ENCODE measurements at places on chromosomes 3 and 15. TPM values are rescaled to one million over a fixed set of nuclear protein-coding genes. Genes with fewer than 3 reads are reported as not detected.
A peak's percentile ranks its signal among the peaks of the same experiment; 100 is the strongest.

DNA sequence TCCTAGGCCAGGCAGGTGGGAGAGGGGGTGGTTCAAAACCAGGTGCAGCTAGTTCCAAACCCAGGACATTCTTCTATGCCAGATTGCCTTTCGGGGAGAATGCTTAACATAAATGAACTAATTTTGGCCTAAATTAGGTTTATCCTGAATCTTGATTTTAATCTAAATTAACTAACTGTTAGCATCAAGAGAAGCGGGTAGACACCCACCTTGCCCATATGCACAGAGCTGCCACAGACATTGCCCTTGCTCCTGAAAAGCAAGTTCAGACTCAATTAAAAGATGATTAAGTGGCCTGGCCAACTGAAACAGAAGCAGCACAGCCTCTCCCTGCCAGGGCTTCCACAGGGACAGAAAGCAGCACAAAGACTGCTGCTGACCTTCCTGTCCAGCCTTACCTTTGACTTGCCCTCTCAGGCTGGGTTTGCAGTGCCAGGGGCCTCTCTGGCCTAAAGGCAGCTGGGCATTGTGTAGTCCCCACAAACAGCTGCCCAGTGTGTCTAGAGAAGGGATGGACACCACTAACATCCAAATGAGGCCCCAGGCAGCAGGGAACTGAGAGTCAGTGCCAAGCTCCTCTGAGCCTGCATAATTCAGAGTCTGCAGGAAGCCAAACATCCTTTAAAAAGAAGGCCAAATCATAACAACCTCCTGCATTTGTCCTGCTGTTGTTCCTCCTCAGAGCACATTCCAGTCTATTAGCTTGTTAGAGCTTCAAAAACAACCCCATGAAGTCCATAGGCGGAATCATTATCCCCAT is 15.4 kb upstream of the OXTR start:
- DNase-seq, result no peak

DNA sequence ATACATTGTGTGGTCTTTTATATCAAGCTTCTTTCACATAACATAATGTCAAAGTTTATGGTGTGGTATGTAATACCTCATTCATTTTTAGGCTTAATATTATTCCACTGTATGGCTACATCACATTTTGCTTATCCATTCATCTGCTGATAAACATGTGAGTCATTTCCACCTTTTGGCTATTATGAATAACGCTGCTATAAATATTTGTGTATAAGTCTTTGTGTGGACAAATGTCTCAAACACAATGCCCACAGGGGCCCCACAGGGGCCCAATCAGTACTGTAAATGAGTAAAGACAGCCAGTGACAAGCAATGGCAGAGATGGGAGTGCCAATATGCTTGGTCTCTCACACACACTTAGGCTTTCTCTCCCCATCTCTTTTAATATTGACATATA is 54.2 kb downstream of the PIK3R4 start:
- DNase-seq, result no peak

GRCh38 chr15:94494732-94495131 is 263.4 kb downstream of the MCTP2 start:
- no peak for DNase-seq

- DNase-seq, result no peak
Measured at GRCh38 chr3:13561967-13562366, 13.0 kb downstream of the FBLN2 start.

DNA sequence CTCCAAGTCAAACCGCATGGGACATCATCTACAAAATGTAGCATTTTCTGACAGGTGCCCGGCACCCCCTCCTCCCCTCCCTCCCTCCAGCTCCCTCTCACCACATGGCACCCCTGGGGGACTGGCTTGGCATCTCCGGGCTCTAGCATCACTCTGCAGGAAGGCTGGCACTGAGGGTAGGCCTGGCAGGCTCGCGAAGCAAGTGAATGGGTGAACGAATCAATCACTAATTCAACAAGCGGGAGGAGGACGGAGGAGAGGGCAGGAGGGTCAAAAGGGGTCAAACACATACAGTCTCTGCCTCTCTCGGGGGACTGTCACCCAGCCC is 155.7 kb downstream of the NUP210 start:
- DNase-seq, result no peak

DNA sequence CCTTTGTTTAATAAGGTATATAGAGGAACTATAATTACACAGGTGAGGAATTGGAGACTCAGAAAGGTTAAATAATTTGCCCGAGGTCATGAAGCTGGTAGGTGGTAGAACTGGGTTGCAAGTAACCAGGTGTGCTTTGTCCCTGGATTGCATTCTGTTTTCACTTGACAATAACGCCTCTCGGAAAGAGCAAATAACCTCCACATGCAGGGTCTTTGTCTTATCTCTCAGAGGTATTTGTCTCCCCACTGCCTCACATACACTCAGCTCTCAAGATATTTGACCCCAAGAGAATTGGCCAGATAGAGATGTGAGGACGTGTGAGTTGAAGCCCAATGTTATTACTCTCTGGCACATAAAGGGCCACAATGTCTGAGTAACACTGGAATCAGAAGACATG is 320.9 kb upstream of the ONECUT1 start:
- DNase-seq, result no peak

The SLC22A13 gene
- total RNA-seq, result 0.26 TPM

The CHRNB4 gene
- total RNA-seq, result not detected

DNA sequence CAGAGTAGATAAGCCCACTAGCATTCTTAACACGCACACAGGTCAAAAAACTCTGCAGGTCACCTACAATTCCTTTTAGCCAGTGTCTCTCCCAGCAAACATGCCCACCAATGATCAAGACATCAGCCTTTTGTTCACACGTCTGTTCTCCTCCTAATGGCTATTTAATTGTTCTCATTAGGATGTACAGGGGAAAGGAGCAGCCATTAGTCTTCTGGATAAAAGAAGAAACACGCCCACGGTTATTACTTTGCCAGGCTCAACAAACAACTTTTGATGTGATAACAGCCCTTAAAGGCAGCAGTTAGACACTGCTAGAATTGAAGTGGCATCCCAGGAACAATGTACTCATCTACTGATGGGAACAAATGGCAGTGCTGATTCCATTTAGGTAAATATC is 108.8 kb downstream of the NTRK3 start:
- DNase-seq, result no peak

- DNase-seq, result peak; percentile 37
Measured at GRCh38 chr3:57078635-57079473, 18.4 kb downstream of the SPATA12 start.

DNA sequence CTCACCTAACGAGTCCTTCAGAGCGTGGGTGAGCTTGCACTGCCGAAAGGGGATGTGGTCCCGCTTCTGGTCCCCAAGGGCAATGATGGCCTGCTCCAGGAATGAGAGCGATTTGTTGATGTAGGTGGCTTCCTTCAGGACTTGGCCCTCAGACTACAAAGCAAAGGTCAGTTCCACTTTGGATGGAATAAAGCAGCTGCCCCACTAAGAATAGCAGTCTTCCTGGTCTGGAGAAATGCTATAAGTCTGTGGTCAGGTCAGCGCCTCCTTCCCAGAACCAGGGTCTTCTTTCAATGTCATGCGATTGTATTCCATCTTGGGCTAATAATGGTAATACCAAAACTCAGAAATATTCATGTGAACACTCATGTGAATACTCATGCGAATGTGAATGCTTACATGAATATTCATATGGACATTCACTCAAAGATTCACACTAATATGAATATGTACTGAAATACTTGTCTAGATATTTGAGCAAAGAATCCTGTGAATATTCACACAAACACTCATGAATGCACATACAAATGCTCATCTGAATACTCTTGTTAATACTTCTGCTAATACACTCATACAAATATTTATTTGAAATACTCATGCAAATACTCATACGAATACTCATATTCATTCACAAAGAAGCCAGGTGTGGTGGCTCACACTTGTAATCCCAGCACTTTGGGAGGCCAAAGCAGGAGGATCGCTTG is 16.7 kb downstream of the KIF9 start:
- no peak for DNase-seq

GRCh38 chr3:142941373-142942123 is 21.9 kb downstream of the PAQR9 start:
- DNase-seq, result no peak

- peak; percentile 91 for DNase-seq
Measured at GRCh38 chr3:174863488-174863887, 4.4 kb downstream of the NAALADL2 start.

GRCh38 chr3:22364851-22365250 is 613.8 kb upstream of the ZNF385D start:
- DNase-seq, result no peak

DNA sequence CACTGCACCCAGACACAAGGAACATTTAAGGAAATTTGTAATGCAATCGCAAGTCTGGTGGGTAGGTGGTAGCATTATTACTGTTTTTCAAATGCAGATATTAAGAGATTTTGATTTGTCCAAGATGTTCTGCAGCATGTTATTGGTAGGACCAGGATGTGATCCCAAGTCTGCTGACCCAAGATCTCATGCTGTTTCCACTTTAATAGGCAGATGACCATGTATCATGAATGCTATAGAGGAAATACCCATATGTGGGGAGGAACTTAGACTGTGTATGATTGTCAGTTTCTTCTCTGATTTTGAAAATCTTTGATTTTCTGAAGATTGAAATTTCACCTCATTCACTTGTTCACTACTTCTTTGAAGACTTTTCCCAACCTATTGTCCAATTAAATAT is 28.7 kb downstream of the ATP6V1A start:
- no peak for DNase-seq

DNA sequence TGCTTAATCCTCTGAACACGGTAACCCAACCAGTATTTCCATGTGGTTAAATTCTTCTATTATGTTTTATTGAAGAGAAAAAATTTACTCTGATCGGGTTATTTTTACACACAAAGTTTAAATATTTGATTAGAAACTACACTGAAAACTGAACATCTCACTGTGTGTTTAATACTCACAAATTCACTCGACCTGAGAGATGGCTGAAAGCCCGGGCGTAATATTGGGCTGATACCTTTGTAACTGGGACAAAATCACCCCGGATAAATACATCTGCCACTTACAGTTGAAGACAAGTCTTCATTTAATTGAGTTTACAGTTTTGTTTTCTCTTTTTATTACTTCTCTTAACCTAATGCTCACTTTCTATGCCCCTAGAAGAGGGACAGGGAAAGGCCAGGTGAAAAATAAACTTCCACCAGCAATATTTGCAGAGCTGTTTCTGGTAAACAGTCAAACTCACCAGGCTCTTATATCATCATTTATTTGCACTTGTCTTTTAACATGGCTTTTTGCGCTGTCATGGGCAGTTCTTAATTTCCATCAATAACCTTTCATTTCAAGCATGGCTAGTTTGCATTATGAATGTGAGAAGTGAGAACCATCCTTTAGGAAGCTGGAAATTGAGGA is 145.6 kb upstream of the TMCO5A start:
- no peak for DNase-seq

The HHATL gene
- not detected for total RNA-seq

DNA sequence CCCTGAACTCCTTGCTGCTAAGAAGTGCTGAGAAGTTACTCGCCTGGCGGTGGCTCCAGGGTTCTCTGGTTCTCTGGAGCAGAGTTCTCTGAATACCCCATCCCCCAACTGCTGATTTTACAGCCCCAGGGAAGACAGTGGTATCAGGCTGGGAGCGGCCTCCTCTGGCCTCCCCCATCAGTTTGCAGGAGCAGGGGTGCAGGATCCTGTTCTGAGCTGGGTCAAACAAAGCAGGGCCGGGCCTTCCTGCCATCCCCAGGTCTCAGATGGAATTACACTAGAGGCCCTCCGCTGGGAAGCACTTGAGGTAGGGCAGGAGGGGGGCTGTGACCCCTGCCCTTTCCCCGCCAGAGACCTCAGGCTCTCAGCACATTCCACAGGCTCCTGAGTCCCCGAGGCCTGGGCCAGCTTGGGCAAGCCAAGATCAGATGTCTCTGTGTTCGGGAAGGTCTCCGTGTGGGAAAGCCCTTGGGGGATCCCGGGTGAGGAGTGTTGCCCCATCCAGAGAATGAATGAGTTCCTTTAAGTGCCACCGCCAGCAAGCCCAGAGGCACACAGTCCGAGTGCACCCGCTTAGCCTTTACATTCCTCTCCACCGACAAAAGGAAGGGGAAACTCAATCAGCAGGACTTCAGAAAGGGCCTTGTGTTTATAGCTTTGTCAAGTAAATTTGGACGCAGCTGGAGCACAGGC is 149.9 kb downstream of the LRRK1 start:
- DNase-seq, result no peak

DNA sequence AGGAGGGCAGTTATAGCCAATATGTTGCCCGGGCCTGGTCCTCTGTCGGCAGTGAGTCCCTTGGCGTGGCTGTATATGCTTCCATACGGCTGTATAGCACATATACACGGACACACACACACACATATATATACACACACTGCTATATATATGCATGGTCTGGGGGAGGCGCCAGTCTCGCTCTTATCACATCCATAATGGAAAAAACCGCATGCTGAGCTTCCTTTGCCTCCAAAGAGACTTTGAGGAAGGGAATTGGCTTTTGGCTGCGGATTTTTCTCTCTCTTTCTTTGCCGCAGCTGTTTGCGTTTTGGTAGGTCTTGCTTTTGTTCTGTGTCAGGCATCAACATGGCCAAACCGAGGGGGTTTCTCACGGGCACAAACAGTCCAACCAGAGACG is 11.3 kb upstream of the TMEM115 start:
- no peak for DNase-seq

GRCh38 chr15:27935328-27935727 is 163.8 kb downstream of the OCA2 start:
- DNase-seq, result no peak

- no peak for DNase-seq
Measured at GRCh38 chr3:37441689-37442088, 267.3 kb upstream of the LRRFIP2 start.

DNA sequence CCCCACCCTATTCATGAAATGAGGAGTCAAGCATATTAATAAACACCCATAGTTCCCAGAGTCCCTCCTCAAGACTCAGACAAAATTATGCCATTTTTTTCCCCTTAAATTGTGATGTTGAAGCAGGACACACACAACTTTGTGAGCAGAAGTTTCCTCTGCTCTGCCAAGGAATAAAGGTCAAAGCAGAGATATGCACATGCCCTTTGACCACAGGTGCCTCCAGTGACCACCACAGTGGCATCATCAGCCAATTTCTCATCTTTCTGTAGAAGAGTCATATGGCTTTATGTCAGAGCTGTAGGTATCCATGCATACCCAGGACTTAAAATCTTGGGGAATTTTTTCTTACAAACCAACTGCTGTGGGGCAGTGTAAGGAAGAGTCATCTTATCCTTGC is 304.4 kb upstream of the GADL1 start:
- DNase-seq, result no peak

DNA sequence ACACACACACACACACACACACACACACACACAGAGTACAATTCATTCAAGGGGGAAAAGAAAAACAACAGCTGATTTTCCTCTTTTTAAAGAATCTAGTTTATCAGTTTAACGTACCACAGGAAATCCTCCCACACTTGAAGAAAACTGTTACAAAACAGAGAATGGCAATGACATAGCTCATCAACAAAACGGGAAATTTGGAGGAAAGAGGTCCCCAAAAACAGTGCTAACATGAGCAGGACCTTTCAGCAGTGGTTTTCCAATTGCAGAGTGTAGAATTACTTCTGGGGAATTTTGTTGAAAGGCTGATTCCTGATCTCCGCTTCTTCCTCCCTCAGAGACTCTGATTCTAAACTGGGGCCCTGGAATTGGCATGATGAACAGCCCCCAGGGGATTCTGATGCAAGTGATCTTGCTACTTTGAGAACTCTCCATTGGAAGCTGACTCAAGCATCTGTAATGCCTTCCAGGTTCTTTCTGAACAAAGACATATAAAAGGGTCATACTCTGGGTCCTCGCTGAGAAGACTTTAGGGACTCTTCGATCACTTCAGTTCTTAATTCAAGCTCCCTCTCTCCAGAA is 442.6 kb upstream of the PROK2 start:
- no peak for DNase-seq

- no peak for DNase-seq
Measured at GRCh38 chr15:76195506-76196268, 115.6 kb downstream of the ETFA start.

- no peak for DNase-seq
Measured at GRCh38 chr15:80606511-80607071, 88.5 kb upstream of the ABHD17C start.
